Ovary (tissue), 10 donors: ENCODE measurements at places on chromosomes 16 and 17.
A peak's percentile ranks its signal among the peaks of the same experiment; 100 is the strongest.

GRCh38 chr17:67221062-67221998, 23.7 kb downstream of the HELZ start:
- peaks cover 3% of the 10 kb centered on the region for H3K4me1 ChIP-seq
- no peaks in the 10 kb centered on the region for H3K36me3 ChIP-seq
- no peak for DNase-seq
- no peak overlapping the region for H3K4me3 ChIP-seq
- H3K27me3 ChIP-seq = no peaks in the 10 kb centered on the region
- no peak overlapping the region for H3K27ac ChIP-seq

GRCh38 chr17:76445697-76446448, 7.1 kb downstream of the UBE2O start:
- no peaks in the 10 kb centered on the region for H3K36me3 ChIP-seq
- H3K4me1 ChIP-seq = peaks cover 1% of the 10 kb centered on the region
- no peak overlapping the region for H3K4me3 ChIP-seq
- H3K27ac ChIP-seq = no peak overlapping the region
- DNase-seq = no peak

DNA sequence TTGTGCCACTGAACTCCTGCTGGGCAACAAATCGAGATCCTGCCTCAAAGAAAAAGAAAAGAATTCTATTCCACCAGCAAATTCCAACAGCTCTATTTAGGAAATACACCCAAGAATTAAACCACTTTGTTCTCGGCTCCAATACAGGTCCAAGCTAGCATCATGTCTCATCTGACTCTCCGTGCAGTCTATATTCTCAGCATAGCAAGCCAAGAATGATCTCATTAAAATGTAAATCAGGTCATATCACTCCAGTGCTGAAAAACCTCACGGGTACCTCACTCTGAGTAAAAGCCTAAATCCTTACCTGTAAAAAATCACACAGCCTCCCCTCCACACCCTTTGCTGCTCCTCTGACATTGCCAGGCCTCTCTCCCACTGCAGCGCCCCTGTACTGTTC, 23.9 kb downstream of the UBE2G1 start:
- H3K4me3 ChIP-seq = no peak overlapping the region
- H3K36me3 ChIP-seq = no peaks in the 10 kb centered on the region
- DNase-seq = no peak
- H3K27ac ChIP-seq = no peak overlapping the region
- H3K4me1 ChIP-seq = peaks cover 6% of the 10 kb centered on the region
- no peaks in the 10 kb centered on the region for H3K27me3 ChIP-seq

- no peaks in the 10 kb centered on the region for H3K36me3 ChIP-seq
- H3K27me3 ChIP-seq = no peaks in the 10 kb centered on the region
- DNase-seq = no peak
Measured at GRCh38 chr16:46897471-46897870, 13.3 kb downstream of the GPT2 start.

GRCh38 chr16:47847220-47847970, 308.4 kb downstream of the ABCC12 start:
- no peaks in the 10 kb centered on the region for H3K27me3 ChIP-seq
- H3K4me3 ChIP-seq = no peak overlapping the region

GRCh38 chr16:74253161-74253938, 43.3 kb upstream of the PSMD7 start:
- no peak overlapping the region for H3K4me3 ChIP-seq
- no peaks in the 10 kb centered on the region for H3K4me1 ChIP-seq
- no peaks in the 10 kb centered on the region for H3K27me3 ChIP-seq
- H3K27ac ChIP-seq = no peak overlapping the region

DNA sequence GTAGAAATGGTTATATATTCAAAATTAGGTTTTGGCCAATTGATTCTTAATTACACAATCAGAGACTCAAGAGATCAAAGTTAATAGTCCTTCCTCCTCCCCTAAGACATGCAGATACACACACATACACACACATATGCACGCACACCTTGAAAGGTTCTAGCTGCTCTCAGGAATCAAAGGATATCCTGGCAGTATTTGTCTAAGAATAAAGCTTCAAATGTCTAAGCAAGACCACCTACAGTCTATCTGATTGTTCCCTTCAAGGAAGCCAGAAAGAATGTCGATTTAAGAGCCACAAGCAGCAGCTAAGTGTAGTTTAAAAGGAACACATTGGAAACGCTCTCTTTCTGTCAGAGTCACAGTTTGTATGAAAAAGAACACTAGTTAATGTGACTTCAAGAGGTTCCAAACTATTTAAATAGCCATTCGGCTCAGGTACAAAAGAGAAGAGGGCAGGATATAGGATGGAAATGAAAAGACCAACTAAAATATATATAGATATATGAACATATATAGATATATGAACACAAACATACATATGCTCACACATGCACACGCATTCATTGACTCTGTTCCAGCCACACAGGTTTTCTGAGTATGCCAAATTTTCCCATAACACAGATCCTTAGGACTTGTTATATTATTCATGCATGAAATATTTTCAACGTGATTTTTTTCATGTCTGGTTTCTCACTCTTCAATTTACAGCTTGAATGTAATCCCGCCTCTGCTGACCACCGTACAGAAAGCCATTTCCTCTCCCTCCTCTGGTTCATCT, 79.0 kb downstream of the CDH8 start:
- no peaks in the 10 kb centered on the region for H3K4me1 ChIP-seq
- H3K36me3 ChIP-seq = no peaks in the 10 kb centered on the region
- H3K27me3 ChIP-seq = no peaks in the 10 kb centered on the region
- no peak for DNase-seq
- no peak overlapping the region for H3K27ac ChIP-seq

DNA sequence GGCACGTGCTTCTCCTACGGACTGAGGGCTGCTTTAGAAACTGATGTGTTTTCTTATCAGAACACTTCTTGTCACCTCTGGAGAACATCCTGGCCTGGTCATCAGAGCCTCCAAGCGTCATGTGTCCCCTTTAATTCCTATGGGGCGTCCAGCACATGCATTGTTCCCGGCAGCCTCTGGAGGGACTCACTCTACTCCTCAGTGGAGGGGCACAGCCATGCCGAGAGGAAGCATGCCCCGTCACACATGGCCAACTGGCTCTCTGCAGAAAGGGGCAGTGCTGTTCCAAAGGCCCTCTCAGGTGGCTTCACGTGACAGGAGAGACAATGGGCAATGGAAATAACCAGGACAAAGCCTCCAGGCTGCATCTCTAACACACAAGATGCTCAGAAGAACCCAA, 31.8 kb downstream of the CDRT15L2 start:
- H3K4me3 ChIP-seq = no peak overlapping the region
- H3K27me3 ChIP-seq = no peaks in the 10 kb centered on the region
- no peak for DNase-seq
- H3K36me3 ChIP-seq = no peaks in the 10 kb centered on the region
- no peaks in the 10 kb centered on the region for H3K4me1 ChIP-seq
- H3K27ac ChIP-seq = no peak overlapping the region

GRCh38 chr17:79033046-79033616, 9.2 kb downstream of the C1QTNF1 start:
- H3K36me3 ChIP-seq = no peaks in the 10 kb centered on the region
- H3K4me3 ChIP-seq = no peak overlapping the region
- H3K27ac ChIP-seq = no peak overlapping the region
- no peak for DNase-seq

- peaks cover 10% of the 10 kb centered on the region for H3K4me1 ChIP-seq
- no peaks in the 10 kb centered on the region for H3K27me3 ChIP-seq
- DNase-seq = peak; percentile 78
Measured at GRCh38 chr17:17792551-17793377, 44.0 kb downstream of the SREBF1 start.

DNA sequence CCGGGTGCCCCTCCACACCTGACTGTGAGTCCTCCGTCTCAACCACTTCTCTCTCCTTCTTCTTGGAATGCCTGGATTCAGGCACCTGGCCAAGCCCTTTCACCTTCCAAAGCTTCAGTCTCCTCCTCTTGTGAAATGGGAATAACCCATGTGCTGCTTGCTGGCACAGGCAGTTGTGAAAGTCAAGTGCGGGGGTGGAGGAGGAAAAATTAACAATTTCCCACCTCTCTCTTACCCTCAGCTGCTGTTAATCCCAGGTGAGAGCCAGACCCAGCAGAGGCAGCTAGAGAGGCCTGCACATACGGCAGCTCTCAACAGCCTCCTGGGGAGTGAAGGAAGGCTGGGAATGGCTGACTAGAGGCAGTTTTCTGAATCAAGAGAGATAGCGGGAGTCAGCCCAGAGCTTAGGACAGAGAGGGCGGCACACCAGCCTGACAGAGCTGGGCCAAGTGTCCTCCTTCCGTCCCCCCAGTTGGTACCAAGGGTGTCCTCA, 77.9 kb upstream of the LGALS9 start:
- H3K27ac ChIP-seq = peak overlapping the region; percentile 17
- no peak overlapping the region for H3K4me3 ChIP-seq

- H3K4me1 ChIP-seq = no peaks in the 10 kb centered on the region
- H3K4me3 ChIP-seq = no peak overlapping the region
- no peaks in the 10 kb centered on the region for H3K36me3 ChIP-seq
- no peak overlapping the region for H3K27ac ChIP-seq
Measured at GRCh38 chr17:41301204-41301790, 1.4 kb downstream of the KRTAP29-1 start.

- H3K27me3 ChIP-seq = no peaks in the 10 kb centered on the region
- DNase-seq = no peak
- H3K36me3 ChIP-seq = no peaks in the 10 kb centered on the region
- no peak overlapping the region for H3K27ac ChIP-seq
- no peak overlapping the region for H3K4me3 ChIP-seq
Measured at GRCh38 chr16:68574479-68574878, 35.4 kb downstream of the ZFP90 start.

GRCh38 chr16:5333991-5334390, 236.4 kb upstream of the EEF2KMT start:
- no peak for DNase-seq
- H3K4me3 ChIP-seq = no peak overlapping the region
- H3K27ac ChIP-seq = no peak overlapping the region
- H3K27me3 ChIP-seq = no peaks in the 10 kb centered on the region
